Psoas muscle (tissue), 8 donors: ENCODE measurements at places on chromosomes 2 and 18.

DNA sequence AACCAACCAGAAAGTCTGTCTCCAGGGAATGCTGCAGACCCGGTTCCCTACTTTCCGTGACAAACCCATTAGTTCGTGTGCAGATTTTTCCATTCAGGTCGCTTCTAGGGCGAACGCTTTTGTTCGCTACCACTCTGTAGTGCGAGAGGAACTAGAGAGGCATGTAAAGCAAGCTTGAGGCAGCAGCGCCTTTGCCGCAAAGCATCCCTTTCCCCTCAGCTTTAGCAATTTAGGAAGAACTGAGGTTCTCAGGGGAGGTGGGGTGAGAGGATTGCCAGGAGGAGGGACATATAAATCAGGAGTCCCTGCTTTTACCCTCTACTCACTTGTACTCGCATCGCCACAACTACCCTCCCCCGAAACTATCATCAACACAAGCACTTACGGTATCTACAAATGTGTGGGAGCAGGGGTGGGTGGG lies 748 bp upstream of the ZNF804A start:
- no peak for DNase-seq

GRCh38 chr2:239109041-239109927 lies 261.4 kb downstream of the TWIST2 start:
- peak; percentile 80 for DNase-seq

- no peak for DNase-seq
Measured at GRCh38 chr2:156704617-156705016, 268.4 kb downstream of the GPD2 start.

GRCh38 chr2:104476563-104476988 lies 377.3 kb upstream of the POU3F3 start:
- DNase-seq: no peak

- DNase-seq: no peak
Measured at GRCh38 chr18:57846258-57846657, 43.1 kb upstream of the ATP8B1 start.

DNA sequence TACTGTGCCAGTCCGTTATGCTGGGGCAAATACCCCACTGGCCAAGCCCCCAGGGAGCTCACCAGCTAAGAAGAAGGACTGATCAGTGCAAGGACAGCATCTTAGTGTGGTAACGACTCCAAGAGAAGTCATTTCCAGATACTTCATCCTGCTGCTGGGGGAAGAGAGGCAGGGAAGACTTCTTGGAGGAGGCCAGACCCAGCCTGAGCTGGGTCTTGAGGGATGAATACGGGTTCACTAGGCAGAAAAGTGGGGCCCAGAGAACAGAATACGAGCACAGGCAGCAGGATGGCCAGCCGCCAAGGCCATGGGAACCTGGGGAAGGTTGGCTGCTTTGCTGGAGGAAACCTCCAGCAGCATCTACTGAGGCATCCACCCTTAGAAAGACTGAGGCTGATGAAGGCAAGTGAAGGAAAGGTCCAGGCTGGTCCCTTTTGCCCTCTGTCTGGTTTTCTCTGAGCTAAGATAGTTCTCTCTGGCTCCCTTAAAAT lies 84.1 kb downstream of the GLI2 start:
- DNase-seq: no peak

DNA sequence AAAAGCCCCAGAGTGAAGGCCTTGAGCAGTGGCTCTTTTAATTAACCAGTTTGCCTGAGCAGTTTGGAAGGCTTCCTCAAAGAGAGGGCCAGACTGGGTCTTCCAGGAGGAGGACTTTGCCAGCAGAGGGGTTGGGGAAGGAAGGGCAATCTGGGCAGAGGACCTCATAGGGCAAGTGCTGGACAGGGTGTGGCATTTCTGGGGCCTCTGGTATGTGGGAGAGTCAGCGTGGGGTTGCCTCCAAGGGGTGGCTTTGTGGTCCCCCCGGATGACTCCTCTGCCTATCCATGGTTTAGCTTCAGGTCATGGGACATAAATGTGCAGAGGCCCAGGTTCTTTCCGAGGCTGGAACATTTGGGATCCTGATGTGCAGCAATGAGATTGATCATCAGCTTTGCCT lies 12.6 kb downstream of the GLI2 start:
- DNase-seq: no peak

GRCh38 chr2:185127412-185127811 lies 529.1 kb downstream of the ZNF804A start:
- no peak for DNase-seq

- DNase-seq: no peak
Measured at GRCh38 chr18:62125702-62126101, 61.2 kb downstream of the PIGN start.

DNA sequence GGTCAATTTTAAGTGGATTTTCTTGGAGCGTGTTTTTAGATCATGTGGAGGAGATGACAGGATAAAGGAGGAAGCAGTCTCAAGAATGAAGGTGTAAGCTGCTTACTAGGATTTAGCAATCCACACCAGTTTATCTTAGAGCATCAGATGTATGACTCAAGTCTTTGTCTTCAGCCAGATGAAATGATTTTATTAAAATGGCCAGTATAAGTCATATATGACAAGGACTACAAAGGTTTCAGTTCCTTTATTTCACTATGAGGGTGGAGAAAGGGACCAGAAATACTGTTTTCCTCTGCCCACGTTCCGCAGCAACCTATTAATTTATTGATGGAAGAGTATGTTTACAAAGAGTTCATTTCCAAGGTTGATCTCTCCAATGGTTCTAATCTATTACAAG lies 970.5 kb upstream of the SLC39A10 start:
- no peak for DNase-seq

DNA sequence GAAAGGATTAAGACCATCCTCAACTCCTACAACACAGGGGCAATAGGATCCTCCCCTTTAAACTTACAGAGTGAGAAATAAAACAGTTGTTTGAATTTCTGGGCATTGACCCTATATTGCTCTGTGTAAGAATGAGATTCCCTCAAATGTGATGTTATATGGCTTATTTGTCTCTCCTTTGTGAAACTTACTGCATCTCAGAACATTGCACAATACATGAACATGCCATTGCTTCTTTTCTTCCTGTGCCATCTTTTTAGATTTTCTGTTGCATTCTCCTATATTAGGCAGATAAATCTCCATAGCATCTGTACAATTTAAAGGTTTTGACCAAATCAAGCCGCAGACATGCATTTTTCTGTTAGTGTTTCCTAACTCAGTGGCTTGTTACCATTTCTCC lies 941.9 kb upstream of the FANCL start:
- no peak for DNase-seq

GRCh38 chr2:66521291-66521922 lies 86.5 kb downstream of the MEIS1 start:
- DNase-seq: no peak

- no peak for DNase-seq
Measured at GRCh38 chr18:48452861-48453323, 43.7 kb upstream of the ZBTB7C start.

DNA sequence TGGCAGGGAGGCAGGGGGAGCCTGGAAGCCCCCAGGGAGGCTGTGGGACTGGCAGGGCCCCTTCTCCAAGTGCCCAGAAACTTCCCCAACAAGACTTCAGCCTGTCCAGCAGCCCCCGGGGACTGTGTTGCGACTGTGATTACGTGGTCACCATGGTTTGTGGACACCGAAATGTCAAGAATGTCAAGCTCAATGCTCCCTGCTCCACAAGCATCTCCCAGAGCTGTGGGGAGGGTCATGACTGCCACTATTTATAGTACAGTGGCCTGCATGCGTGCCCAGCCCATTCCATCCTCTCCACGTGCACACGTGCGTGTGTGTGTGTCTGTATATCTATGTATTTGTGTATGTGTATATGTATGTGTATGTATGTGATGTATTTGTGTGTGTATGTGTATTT lies 93.8 kb upstream of the MBOAT2 start:
- no peak for DNase-seq

DNA sequence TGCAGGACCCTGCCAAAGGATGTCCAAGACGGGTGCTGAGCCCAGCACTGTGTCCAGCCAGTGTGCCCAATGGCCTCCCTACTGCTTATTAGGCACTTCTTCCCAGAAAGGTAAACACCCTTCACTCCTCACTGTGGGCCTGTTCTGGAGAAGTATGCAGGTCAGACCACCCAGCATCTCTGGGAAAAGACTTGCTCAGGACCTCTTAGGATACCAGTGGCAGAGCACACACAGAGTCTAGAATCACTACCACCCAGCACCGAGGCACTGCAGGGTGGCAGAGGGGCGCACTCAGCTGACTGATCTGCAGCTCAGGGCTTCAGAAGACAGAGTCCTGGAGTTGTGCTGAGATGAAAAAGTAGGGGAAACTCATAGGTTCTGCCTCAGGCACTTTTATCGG lies 25.8 kb downstream of the XDH start:
- DNase-seq: no peak

DNA sequence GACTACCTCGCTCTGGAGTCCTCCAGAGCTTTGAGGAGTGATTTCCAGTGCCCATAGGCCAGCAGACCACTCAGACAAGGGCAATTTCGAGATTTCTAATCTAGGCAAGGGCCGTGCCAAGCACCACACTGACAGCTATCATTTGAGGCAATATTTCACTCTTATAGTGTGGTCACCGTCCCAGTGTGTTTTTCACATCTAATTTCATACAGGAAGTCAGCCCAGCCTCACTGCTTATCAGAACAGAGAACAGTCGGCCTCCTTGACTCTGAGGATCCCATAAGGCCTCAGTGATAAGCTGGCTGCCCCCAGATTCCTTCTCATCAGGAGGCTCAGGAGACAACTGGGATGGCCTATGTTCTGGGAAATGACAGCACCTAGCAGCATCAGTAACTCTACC lies 581 bp downstream of the CAPN14 start:
- no peak for DNase-seq
